ENCODE measurements at places on chromosomes 4 and X.

DNA sequence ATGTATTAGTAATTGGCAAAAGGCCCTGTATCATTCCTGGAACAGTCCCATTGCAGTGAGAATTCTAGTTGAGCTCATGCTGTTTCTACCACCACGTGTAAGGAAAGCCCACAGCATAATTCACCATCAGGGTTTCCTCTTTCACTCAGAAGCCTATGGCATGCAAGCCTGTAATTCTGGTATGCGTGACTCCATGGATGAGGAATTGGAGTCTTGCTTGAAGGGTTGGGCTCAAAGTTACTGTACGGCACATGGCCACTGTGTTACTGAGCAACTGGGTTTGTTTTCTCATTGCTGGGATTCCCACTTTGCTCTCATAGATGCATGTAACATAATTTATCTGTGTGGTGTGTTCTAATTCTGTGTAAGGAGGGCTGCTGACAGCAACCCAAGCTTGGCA is 132.3 kb upstream of the NR3C2 start:
- DNase-seq: no peak

GRCh38 chrX:44943007-44943406 is 70.0 kb downstream of the KDM6A start:
- no peak for DNase-seq

GRCh38 chr4:119942806-119943205 is 123.8 kb downstream of the MAD2L1 start:
- DNase-seq: no peak

DNA sequence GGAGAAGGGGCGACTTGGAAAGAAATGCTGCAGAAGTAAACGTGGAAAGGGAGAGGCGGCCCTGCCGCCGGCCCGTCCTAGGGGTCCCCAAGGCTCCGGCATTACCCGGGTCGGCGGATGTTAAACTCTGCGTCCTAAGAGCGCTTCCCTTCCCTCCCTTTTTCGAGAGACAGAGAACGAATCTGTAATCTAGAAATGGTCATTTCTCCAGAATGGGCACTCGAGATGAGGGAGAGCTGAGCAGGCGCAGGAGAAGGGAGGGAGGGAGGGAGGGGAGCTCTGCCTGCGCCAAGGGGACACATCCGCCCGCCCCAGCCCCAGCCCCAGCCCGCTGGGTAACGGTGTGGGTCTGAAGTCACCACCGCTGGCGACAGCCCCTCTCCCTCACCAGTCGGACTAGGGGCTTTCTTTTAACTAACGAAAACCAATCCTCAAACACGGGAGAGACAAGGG is 1.7 kb downstream of the HCFC1 start:
- DNase-seq: no peak

DNA sequence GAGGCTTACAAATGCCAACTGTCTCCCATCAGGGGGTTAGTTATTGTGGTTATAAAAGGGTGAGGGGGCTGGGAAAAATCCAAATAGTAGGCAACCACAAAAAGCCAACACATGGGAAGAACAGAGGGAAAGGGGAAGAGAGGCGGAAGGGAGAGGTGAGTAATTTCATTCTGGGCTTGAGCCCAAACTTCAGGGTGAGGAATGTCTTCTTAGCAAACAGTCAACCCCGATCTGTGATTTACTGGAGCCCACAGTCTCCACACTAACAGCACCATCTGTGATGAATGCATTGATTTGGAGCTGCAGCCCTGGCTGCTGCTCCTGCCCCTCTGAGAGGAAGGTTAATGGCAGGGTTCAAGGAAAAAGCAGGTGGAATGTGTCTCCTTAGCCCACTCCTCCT is 162.2 kb upstream of the GPR101 start:
- DNase-seq: no peak

- DNase-seq: no peak
Measured at GRCh38 chr4:185219551-185220344, 10.3 kb downstream of the SNX25 start.

DNA sequence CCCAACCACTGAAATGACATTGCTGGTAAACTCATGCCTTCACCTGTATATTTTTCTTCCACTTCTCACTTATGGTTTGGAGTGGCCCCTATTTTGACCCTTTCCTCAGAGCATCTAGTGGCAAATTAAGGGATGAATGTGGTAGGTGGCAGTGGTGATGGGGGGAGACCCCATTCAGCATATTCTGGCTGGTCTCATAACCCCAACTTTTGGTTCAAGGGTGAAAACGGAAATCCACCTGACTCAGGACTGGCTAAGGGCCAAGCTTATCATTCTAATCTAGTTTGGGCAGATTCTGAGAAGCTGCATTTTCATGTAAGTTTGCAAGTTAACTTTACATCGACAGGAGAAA is 47.0 kb upstream of the NSUN7 start:
- DNase-seq: no peak

- DNase-seq: no peak
Measured at GRCh38 chr4:168600796-168601583, 104.1 kb downstream of the PALLD start.

DNA sequence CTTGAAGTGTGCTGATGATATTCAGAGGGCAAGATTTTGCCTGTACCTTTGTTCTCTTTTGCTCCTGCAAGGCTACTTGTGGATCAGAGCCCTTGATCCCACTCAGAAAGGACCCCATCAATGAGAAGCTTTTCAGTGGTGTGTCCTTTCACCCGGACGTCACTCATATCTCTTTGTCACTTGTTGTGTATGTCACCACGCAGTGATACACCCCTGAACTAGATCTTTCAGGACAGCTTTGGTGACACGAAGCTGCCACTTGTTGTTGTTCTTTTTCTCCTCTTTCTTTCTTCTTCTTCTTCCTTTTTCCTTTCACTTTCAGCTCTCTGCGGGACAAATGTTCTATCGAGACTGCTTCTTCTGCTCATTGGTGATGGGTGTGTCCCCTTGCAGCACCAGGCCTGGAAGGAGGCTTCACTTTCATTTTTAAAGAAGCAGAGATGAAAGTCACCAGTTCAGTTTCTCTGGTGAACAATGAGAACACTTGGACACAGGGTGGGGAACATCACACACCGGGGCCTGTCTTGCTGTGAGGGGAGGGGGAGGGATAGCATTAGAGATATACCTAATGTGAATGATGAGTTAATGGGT is 83.6 kb downstream of the NBDY start:
- peak; percentile 82 for DNase-seq

GRCh38 chr4:48431401-48431800 is 51.7 kb upstream of the SLC10A4 start:
- DNase-seq: no peak

DNA sequence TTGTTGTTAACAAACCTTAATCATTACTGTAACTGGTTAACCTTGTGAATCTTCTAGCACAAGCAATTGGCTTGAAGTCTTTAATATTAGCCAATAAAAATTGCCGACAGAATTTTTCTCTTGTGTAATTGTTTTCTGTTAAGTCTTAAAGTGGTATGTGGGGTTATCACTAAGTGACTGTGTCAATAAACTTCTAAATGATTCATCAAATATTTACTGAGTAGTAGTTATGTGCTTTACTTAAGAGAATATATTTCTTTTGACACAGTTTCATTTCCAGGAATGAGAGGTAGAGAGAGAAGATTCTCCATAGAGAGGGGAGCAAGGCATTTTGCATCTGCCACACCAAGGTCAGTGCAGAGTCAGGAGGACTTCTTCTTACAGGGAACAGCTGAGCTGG is 2361.6 kb upstream of the AGA start:
- no peak for DNase-seq

GRCh38 chr4:92334716-92335350 is 31.1 kb downstream of the GRID2 start:
- DNase-seq: no peak

- no peak for DNase-seq
Measured at GRCh38 chrX:63514569-63515080, 163.5 kb upstream of the SPIN4 start.

DNA sequence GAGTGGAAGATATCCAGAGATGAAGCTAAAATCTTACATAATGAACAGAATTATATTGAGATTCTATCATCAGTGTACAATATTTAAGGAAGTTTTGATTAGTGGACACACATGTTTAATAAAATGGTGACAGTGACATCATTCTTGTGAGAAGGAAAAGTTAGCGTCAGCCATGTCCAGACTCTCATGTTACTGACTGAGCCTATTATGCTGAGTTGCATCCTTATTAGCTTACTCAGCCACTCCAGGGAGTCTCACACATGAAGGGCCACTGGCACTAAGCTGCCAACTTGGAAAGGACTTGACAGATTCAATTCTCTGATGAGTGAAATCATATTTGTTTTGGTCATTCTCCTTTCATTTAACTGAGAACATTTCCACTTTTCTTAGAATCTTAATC is 170.6 kb downstream of the BANK1 start:
- no peak for DNase-seq

- no peak for DNase-seq
Measured at GRCh38 chr4:6178757-6179156, 21.6 kb downstream of the JAKMIP1 start.

DNA sequence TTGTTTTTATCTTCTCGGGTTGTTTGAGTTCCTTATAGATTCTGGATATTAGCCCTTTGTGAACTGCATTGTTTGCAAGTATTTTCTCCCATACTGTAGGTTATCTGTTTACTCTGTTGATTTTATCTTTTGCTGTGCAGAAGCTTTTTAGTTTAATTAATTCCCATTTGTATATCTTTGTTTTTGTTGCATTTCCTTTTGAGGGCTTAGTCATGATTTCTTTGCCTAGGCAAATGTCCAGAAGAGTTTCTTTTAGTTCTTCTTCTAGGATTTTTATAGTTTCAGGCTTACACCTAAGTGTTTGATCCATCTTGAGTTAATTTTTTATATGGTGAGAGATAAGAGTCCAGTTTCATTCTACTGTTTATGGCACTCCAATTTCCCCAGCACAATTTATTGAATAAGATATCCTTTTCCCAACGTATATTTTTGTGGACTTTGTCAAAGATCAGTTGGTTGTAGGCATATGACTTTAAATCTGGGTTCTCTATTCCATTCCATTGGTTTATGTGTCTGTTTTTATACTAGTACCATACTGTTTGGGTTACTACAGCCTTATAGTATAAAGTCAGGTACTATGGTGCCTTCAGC is 54.3 kb downstream of the EGF start:
- DNase-seq: no peak

DNA sequence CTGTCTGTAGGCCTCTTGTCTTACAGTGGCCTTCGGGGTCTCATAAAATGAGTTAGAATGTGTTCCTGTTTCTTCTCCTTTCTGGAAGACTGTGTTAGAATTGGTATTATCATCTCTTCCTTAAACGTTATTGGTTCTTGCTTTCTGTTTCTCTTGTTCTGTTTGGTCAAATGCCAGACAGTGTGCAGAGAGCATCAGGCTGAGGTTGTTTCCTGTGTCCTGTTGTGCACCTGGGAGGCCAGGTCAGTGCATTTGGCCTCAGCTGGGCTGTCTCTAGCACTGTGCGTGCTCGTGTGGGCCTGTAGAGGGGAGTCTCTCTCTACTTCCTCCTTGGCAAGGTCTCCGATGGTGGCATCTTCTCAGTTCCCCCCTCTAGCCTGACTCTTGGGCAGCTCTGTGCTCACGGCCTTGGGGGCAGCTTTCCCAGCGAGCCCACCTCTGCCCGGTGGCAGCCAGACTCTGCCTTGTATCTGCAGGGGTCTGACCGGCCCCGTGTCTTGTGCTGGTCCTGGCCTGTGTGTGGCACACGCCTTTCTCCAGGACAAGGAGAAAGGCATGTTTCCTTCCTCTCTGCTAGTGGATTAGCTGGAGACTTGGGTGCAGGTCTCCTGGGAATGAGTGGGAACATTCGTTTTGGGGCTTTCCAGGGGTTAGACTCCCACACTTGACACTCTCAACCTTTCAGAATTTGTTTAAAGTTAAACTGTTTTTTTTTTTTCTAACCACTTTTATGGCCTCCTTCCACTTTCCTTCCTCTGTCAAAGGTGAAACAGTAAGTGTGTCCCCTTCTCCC is 62.3 kb downstream of the FAM193A start:
- DNase-seq: peak; percentile 42

DNA sequence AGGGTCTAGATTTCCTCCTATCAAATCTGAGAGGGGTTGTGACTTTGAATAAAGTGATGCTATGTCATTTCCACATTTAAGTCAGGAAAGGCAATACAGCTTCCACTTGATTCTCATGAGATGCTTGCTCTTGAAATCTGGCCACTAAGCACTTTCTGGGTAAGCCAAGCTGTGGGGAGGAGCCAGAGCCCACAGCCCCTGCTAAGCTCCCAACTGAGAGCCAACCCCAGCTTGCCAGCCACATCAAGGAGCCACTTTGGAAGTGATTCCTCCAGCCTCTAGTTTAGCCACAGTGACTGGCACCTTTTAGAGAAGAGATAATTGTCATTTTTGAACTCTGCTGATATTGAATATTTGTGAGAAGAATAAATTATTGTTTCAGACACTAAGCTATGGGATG is 1441.5 kb upstream of the IGFBP7 start:
- no peak for DNase-seq

GRCh38 chr4:90982813-90983212 is 855.6 kb downstream of the CCSER1 start:
- DNase-seq: no peak

DNA sequence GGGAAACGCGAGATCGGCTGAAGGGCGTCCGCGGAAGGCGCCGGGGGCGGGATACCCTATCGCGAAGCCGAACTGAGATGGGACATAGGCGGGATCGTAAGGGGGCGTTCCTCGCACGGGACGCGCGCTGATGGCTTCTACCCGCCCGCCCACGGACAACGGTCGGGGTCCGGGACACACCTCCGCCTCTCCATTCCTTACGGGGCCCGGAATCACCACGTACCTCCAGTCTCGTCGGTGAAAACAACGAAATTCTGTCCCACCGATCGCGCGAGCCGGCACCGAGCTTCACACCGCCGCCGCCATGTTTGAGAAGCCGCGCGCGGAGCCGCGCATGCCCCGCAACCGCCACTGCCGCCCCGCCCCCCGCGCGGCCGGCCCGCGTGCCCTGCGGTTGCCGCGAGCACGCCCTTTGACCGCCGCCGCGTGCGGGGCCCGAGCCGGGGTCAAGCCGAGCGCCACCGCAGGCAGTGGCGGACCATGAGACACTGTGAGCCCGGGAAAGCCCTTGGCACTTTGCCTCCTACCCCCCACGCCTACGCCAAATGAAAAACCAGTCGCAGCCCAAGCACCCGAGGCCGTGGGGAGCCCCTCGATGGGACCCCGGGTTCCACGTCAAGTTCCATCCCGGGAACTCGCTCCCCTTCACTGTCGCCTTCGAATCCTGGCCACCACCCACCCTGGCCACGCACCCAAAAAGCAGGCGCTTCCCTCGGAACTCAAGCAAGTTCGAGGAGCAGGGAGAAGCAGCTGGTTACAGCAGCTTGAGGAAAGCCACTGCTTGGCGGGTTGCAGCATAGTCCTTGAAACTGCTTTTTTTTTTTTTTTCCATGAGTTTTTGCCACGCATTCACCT is at the start of gene SCML2:
TSS of gene SCML2 (minus strand) at position 320 of the 855 bp plus-strand sequence. CDS start 20,617 bp downstream, outside the sequence.
- DNase-seq: peak; percentile 21

- DNase-seq: peak; percentile 66
Measured at GRCh38 chr4:54742636-54743399, 85.1 kb downstream of the KIT start.

- no peak for DNase-seq
Measured at GRCh38 chrX:148878371-148878770, 378.0 kb downstream of the AFF2 start.

GRCh38 chr4:84971319-84971932 is 4.9 kb upstream of the WDFY3 start:
- DNase-seq: peak; percentile 73

DNA sequence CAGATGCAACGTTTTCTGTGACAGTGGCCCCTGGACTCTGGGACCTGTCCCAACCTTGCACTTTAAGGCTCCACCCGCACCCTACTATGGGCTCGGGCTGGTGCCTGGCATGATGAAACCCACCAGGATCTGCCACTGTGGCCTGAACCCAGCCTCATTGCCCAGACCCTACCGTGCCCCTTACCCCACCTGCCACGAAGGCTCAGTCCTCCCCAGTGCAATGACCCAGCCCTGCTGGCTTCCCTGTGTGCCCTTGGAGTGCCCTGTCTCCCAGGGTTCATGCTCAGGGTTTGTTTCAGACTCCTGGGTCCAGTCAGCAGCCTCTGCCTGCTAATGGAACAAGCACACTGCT is 3.1 kb downstream of the UVSSA start:
- no peak for DNase-seq
